ENCODE measurements at places on chromosomes 12 and 14.

- DNase-seq, result peak; percentile 52
Measured at GRCh38 chr14:57831981-57832380, 33.9 kb downstream of the SLC35F4 start.

DNA sequence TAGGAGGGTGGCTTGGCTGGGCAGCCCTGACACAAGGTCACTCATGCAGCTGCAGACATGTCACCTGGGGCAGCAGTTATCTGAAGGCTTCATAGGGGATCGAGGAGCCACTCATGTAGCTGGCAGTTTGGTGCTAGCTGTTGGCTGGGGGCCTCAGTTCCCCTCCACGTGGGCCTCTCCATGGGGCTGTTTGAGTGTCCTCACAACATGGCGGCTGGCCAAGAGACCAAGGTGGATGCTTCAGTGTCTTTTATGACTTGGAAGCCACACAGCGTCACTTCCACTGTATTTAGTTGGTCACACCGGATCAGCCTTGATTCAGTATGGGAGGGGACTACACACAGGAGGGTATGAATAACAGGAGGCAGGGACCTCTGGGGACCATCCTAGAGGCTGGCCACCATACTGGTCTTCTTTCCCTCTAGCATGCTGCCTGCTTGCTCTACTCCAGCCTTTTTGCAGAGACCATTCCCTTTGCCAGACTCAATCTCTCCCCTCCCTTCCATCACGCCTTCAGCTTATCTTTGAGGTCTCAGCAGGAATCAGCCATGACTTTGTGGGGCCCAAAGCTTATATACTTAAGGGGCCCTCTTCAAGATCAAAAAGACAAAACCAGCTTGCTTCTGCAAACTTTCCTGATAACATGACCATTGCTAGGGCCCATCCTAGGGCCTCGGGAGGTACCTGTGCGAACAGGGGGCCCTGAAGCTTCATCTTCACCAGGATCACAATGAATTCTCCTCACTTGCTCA lies 53.4 kb downstream of the RPH3A start:
- no peak for DNase-seq

GRCh38 chr14:30349520-30349919 lies 209.4 kb upstream of the G2E3 start:
- no peak for DNase-seq

DNA sequence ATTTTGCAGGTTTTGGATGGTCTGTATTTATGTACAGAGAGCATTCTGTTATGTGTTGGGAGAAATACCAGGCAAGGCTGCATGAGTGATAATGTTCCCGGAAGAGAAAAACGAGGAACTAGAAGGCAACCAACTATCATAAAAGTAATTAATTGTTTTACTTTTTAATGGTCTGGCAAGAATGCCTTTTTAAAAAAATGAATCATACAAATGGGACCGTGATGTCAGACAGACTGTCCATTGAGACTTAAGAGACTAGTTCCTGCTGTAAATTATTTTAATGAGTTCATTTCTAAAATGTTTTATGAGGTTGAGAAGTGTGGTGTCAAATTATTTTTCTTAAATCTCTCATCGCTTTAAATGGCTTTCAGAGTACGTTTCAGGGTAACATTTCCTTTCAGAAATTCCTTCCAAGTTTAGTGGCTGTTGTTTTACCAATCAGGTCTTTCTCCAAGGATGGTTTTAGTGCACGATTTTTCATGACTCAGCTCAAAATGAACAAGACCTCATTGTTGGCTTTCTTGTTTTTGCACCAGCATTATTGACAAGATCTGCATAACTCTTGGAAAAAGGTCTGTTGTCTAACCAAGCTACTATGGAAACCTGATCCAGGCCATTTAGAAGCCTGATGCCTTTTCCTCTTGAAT lies 86.1 kb upstream of the ARHGAP5 start:
- DNase-seq, result peak; percentile 84

DNA sequence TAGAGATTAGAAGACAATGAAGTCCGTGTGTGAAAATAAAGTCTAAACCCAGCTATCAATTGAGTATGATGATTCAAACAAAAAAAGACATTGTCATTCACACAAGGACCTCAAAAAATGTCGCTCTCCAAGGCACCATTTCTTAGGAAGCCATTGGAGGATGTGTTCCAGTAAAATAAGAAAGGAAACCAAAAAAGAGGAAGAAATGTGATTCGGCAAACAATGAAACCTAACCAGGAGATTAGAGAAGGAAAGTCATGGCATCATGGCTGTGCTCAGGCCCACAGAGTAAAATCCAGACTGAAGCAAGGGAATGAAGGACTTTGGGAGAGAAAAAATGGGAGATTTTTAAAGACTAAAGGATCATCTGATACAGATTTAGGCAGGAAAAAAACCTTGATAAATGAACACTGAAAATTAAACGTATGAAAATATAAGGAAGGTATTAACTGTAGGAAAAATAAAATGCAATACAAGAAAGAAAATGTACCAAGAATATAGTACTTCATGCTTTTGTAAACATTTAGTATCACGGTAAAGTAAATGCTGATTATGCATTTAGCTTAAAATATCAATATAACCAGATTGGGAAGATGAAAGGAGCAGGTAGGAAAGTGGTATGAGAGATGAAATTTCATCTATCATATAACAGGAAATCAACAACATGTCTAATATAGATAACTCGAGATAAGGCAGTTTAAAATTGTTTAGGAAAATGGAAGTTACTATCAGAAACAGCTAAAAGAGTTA lies 38.2 kb upstream of the MTHFD1 start:
- no peak for DNase-seq

DNA sequence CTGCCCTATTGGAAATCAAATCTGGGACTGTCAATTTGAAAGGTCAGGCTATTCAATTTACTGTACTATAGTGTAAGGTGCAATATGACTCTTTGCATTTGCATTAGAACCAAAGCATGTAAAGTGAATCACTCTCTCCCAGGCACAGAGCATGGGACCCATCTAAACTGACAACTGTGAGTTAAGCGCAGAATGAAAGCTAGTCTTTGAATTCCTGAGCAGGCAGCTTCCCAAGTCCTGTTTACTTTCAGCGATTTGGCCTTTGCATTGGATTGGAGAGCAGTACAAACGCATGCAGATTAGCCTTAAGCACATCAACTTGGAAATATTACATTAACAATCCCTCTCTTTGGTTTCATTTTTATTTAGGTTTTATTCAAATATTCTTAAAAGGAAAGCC lies 74.6 kb downstream of the RERG start:
- no peak for DNase-seq

DNA sequence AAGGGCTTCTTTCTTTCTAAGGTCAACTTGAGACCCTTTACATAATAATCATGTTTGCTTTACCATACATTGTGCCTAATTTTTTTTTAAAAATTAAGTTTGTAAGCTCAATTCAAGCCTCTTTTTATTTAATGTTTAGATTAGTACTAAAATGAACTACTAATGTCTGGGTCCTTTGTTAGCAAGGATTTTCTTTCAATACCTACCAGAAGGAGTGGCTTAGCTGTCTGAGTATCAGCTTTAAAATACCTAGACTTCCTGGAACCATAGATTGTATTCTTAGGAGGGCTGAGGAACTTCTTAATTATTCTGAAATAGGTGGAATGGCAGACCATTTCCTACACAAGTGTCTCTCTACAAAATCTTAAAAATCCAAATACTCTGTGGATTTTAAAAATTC lies 122.1 kb downstream of the HMGA2 start:
- DNase-seq, result no peak

- DNase-seq, result no peak
Measured at GRCh38 chr12:52347551-52348510, 19.4 kb downstream of the KRT85 start.
